IgD-negative memory B cell (primary cell): ENCODE measurements at places on chromosomes 7 and 10. TPM values are rescaled to one million over a fixed set of nuclear protein-coding genes. Genes with fewer than 3 reads are reported as not detected.

Gene LRRTM3
- not detected for polyA plus RNA-seq

Gene IFIT3
- 16.9 TPM for polyA plus RNA-seq

Gene ITGB8
- polyA plus RNA-seq = not detected

Gene ELOVL3
- polyA plus RNA-seq = not detected

Gene PRSS1
- polyA plus RNA-seq = not detected

Gene MAT1A
- polyA plus RNA-seq = not detected

Gene CH25H
- polyA plus RNA-seq = not detected

Gene PODXL
- polyA plus RNA-seq = 1.3 TPM

Gene SMKR1
- 8.3 TPM for polyA plus RNA-seq

Gene DPP6
- not detected for polyA plus RNA-seq

Gene NEBL
- not detected for polyA plus RNA-seq

Gene ZNF680
- 10.4 TPM for polyA plus RNA-seq

Gene CPA1
- polyA plus RNA-seq = not detected

Gene OPALIN
- not detected for polyA plus RNA-seq

Gene COX15
- polyA plus RNA-seq = 41.7 TPM

Gene ABCB1
- polyA plus RNA-seq = 2.5 TPM

Gene PTPRN2
- 1.6 TPM for polyA plus RNA-seq

Gene TLX1
- not detected for polyA plus RNA-seq

Gene WDR91
- polyA plus RNA-seq = 5.9 TPM

Gene GJD4
- not detected for polyA plus RNA-seq

Gene CLEC2L
- not detected for polyA plus RNA-seq

Gene LGI1
- not detected for polyA plus RNA-seq

Gene CUTC
- polyA plus RNA-seq = 57.6 TPM

Gene PAPOLB
- polyA plus RNA-seq = not detected

Gene UFSP1
- polyA plus RNA-seq = 2.5 TPM

Gene CREB5
- polyA plus RNA-seq = 1.3 TPM

Gene TEX47
- polyA plus RNA-seq = not detected

Gene ANKRD30A
- polyA plus RNA-seq = not detected

Gene TMEM196
- not detected for polyA plus RNA-seq

Gene ASZ1
- polyA plus RNA-seq = not detected

Gene DDC
- polyA plus RNA-seq = not detected

Gene CCDC7
- polyA plus RNA-seq = 3.9 TPM

Gene TMEM139
- not detected for polyA plus RNA-seq

Gene CNNM1
- not detected for polyA plus RNA-seq

Gene RAMP3
- polyA plus RNA-seq = not detected

Gene CALHM1
- 1.4 TPM for polyA plus RNA-seq

Gene ANKRD61
- 0.24 TPM for polyA plus RNA-seq

Gene GNAT3
- polyA plus RNA-seq = not detected

Gene ATOH7
- polyA plus RNA-seq = not detected
